ENCODE measurements at places on chromosomes 5 and 9.

GRCh38 chr9:38768351-38768761 is 48.4 kb upstream of the FAM240B start:
- no peak for DNase-seq

DNA sequence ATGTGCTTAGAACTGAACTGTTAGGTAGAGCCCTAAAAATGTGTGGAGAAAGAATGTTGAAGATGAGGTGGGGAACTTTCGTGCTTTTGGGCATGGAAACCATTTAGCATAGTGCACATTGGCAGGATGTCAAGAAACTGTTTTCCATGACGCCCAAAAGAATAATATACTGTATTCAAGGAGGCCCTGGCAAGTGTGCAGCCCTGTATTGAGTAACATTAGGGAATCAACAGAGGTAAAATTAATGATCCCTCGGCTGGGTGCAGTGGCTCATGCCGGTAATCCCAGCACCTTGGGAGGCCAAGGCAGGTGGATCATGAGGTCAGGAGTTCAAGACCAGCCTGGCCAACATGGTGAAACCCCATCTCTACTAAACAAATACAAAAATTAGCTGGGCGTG is 20.9 kb upstream of the PLIN2 start:
- no peak for DNase-seq

- DNase-seq, result no peak
Measured at GRCh38 chr5:106481374-106481773, 1189.4 kb downstream of the EFNA5 start.

GRCh38 chr5:96157077-96157780 is 195.6 kb upstream of the ELL2 start:
- DNase-seq, result no peak

All from NCI-H1930 (cell line).